ENCODE measurements at places on chromosomes 3 and 15.

- DNase-seq = peak; percentile 51
These were observed 1.8 kb upstream of the SCN5A start for GRCh38 chr3:38651153-38651789.

DNA sequence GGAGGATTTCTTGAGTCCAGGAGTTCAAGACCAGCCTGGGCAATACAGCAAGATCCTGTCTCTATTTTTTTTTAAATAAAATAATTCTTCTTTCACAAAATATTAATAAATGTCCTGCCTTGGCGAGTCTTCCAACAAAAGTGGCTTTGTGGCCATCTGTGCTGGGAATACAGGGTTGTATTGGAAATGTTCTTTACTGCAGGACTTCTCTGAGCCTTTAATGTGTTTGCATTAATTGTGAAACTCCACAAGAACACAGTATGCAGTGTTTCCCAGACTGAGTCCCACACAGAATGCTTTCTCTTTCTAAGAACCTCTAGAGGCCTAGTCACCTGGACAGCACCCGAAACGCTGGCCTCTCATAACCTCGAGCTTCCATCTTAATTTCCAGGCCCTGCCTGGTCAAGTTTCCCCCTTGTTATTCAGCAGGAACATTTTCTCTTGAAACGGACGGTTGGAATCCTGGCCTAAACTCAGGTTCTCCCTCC, 85.4 kb upstream of the ARRDC4 start:
- DNase-seq = no peak

GRCh38 chr3:101964861-101965260, 115.5 kb downstream of the NFKBIZ start:
- no peak for DNase-seq

DNA sequence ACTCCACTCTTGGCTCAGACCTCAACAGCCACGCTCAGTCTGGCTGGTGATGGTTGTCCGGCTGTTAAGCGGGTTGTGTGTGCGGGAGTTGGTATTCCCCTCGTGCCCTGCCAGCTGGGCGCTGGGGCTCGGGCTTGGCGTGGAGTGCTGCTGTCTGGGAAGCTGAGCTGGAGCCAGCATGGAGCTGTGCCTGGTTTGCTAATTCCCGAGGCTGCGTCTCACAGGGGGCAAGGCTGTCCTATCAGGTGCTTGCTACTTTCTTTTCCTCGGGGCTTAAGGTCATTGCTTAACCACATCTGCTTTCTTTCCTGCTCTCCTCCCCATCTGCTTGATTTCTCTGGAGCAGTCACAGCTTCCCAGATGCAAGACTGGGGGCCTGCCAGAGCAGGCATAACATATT, 29.9 kb downstream of the PDIA5 start:
- DNase-seq = no peak

DNA sequence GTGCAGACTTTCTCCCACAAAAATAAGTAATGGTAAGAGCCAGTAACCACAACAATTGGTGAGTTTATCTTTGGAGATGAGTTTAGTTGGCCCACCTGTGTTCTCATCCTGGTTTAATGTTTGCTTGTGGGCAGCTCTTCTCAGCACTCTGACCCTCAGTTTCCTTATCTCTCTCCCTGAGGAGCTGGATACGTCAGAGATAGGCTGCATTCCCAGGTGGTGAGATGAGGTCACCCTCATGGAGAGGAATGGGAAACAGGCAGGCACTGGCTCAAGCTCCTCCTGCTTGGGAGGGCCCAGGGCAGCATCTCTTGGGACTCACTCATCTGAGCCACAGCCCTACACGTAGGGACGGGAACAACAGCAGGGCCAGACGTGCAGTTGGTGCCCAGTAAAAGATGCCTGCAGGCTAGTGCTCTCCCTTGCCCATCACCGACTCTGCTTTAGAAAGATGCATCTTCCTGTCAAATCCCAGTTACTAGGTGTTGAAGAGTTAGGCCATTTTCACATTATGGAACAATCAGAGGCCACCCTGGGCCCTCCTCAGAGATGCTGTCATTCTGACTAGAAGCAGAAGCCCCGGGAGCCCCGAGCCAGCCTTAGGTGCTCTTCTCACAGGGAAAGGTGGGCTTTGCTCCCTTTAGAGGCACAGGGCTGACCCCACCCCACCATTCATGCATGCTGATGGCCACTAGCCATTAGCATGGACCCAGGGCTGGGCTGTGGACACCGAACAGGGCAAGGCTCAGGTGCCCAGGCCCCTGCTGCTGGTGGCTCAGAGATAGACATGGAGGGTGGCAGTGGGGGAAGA, 59.7 kb downstream of the GRIP2 start:
- no peak for DNase-seq

DNA sequence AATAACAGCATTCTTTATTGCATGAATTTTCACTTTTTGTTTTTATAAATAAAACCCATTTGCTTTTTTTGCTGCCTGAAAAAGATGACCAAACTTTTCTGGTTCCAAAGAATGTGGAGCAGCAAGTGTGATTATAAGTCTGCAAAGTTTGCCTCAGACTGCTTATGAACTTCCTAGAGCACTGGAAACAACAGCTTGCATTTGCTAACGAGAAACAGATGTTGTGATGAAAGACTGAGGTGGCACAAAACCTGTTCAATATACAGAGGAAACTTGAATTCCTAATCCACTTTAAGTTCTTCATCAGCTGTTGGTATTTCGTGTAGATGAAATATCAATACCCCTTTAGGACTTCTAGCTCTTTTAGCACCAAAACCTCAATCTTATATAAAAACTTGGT, 9.3 kb downstream of the ZPLD1 start:
- no peak for DNase-seq

DNA sequence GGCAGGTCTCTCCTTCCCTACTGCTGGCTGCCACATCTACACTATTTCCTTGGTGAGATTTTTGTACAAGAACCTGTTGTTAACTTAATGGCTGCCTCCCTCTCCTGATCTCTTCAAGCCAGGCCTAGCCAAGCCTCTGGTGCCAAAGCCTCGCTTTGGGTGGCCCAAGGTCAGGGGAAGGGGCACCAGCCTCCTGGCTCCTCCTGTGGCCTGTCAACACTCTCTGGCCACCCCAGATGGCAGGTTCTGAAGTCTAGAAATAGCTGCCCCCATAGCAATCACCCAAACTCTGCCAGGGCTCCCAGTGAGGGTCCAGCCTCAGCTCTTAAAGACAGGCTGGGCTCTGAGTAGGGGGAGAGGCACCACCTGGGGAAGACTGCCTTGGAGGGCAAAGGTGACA, 5.0 kb downstream of the IFRD2 start:
- no peak for DNase-seq

DNA sequence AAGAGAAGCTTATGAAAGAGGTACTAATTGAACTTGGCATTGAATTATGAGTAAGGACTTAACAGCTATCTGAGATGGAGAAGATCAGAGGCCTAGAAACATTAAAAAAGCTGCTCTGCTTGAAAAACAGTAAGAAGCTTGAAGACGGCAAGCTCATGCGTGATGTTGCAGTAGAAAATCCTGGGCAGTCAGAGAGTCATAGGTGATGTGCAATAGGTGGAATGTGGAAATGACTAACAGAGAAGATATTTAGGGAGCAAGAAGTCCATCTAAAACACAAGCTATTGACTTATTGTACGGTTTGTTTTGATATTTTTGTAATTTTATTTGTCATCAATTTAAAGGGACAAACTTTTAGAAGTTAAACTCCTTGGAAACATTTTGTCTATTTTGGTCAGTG, 1101.4 kb downstream of the ROBO2 start:
- no peak for DNase-seq

DNA sequence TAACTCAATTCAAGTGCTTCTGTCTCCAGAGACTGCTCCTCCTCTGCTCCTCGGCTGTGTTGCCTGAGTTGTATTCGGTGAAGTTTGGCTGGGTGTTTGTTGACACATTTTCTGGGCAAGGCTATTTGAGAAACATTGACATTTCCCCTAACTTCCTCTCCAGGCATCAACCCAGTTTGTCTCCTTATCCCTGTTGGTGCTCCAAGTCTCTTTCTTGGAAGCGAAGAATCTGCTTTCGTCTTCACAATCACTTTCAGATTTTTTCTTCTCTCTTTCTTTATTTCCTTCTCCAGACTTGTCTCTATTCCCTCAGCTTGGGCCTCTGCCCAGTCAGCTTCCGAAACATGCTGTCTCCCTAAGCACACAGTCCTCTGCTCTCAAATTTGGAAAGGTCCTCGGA, 84.7 kb downstream of the ETV5 start:
- no peak for DNase-seq

DNA sequence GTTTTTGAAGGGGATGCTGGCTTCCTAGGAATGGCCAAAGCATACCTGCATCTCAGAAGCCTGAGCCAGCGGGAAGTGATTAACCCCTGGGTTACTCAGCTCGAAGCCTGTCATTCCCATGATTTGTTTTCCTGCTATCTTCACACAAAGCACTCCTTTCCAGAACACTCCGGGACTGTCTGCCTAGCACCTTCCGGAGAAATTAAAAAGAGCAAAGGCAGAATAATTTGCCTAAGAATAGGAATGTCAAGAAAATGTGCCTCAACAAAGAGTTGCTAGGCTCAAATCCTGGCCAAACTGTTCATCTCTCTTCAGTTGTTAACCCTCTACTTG, 34.1 kb downstream of the TPM1 start:
- DNase-seq = no peak

DNA sequence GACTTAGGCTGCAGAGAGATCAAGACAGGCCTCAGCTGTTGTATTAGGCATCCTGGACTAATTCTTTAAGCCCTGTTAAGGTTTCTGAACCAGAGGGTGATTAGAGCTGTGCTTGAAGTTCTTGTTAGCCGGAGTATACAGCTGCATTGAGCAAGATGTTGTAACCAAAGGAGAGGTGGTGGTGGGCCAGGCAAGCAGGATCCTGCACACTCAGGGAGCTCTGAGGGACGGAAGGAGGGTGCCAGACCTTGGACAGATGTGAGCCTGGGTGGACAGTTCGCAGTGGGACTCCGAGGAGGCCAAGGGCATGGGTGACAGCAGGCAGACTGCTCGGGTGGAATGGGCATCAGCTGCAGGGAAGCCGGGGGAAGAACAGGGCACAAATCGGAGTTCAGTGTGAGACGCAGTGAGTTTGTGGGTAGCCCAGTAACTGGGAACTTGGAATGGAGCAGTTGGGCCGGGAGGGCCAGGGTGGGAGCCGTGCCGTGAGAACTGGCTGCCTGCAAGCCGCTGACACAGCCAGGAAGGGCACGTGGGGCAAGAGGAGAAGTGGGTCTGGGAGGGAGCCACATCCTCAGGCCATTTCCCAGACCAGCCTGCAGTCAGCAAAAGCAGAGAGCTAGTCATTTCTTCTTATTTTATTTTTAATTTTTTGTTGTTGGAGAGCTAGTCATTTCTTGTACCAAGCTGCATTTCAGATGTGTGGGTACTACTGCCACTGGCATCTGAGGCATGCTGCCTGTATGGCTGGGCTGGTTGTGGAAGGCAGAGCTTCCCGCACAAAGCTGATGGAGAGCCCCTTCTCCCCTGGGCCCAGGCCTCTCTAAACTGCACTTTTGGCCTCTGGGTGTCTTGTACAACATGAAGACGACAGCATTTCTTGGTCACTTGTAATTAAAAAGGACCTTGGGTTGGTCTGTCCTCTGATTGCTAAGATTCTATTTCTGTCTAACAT, 61.0 kb downstream of the PGPEP1L start:
- no peak for DNase-seq

DNA sequence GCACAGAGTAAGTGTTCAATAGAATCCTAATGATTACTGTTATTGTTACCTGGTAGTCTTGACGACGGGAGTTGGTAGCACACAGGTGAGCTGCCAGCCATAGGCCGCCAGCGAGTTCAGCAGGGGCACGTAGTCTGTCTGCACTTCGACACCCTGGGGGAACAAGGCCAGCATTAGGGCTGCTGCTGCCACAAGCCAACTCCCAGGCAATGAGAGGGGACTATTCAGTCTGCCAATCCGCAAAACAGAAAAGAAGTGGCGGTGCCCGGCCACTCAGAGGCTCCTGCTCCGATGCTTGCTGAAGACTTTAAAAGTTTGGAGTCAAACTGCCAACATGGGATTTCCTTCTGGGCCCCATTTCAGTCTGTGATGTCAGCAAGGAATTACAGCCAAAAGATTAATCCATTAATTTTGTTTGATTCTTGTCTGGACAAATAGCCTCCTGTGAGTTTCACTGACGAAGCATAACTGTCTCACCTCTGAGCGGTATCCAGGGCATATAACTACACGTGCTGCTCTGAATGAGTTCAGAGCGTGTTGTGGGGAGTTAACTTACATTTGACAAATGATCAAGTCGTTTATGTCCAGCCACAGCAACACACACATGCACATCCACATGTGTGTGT, 61.8 kb downstream of the OXNAD1 start:
- DNase-seq = no peak

GRCh38 chr3:181176601-181177000, 187.1 kb upstream of the DNAJC19 start:
- no peak for DNase-seq

GRCh38 chr3:115071601-115072000, 75.5 kb downstream of the ZBTB20 start:
- DNase-seq = no peak

DNA sequence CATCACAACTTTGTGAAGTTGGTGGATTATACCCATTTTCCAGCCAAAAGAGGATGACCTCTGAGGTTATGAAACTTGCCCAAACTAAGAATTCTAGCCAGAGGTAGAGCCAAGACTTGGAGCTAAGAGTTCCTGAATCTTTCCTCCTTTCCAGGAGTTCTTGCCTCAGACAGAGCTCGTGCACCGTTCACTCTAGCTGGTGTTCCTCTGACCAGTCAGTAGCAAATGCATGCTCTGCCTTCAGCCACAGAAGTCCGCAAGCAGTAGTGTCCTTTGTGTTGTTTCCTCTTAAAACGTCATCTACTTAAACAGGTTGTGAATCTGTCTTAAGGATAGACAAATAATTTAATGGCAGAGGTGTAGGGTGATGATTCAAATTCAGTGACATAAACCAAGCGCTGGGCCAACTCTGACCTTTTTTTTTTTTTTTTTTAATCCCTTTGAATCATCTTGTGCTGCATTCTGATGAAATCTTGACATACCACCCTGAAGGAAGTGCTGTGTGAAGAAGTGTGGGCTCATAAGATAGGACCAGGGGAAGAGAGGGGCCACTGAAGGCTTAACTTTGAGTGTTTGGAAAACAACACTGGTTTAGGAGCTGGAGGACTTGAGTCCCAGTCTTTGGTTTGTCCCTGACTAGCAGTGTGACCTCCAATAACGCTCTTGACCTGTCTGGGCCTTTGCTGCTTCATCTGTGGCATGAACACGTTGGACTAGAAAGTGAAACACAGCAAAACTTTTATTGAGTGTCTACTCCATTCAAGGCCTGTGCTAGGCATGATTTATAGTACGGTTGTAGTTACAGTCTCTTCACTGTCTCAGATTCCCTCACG, 53.4 kb downstream of the ITPR1 start:
- DNase-seq = no peak

- DNase-seq = no peak
These were observed 18.6 kb downstream of the PLD1 start for GRCh38 chr3:171791692-171792076.

GRCh38 chr3:6282918-6283317, 578.0 kb upstream of the GRM7 start:
- no peak for DNase-seq

DNA sequence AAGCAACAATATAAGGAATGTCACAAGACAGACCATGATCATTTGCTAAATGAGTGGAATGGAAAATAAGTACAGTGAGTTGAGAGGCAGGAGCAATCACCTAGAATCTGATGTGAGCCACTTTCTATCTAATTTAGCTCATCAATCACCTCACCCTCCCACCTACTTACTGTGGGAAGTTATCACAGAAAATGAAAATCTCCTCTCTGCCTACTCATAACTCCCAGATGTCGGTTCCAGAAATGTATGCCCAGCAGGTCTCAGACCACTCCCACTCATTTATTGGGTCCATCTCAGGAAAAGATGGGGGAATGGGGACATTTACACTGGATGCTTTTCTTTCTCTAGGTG, 270.9 kb downstream of the FHIT start:
- DNase-seq = no peak
